GM13976 (cell line): ENCODE measurements at places on chromosomes 11 and 22.

DNA sequence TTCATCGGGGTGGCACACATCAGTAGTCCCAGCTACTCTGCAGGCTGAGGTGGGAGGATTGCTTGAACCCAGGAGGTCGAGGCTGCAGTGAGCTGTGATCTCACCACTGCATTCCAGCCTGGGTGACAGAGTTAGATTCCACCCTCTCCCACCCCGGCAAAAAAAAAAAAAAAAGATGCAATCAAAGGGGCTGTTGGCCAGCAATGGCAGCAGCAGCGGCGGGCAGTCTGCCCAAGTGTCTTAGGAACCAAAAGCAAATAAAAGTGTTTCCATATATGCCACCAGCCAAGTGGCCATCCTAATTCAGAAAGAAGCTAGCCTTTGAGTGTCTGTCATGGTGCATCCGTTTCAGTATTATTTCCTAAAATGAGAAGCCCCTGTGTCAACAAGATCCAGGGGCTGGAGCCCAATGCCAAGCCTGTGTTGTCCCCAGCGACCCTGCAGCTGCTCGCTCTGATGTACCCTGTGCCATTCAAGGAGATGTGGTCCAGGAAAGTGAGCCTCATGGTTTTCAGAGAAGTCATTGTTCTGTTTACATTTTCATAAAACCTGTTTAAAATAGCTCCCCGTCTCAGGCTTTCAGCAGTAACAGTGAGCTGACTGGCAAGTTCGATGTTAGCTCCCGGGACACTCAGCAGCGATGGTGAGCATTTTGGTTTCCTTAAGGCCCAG is 12.5 kb downstream of the CDPF1 start:
- no peak for DNase-seq

- no peak for DNase-seq
These were observed 46.2 kb downstream of the FAM83F start for GRCh38 chr22:40040927-40041326.

DNA sequence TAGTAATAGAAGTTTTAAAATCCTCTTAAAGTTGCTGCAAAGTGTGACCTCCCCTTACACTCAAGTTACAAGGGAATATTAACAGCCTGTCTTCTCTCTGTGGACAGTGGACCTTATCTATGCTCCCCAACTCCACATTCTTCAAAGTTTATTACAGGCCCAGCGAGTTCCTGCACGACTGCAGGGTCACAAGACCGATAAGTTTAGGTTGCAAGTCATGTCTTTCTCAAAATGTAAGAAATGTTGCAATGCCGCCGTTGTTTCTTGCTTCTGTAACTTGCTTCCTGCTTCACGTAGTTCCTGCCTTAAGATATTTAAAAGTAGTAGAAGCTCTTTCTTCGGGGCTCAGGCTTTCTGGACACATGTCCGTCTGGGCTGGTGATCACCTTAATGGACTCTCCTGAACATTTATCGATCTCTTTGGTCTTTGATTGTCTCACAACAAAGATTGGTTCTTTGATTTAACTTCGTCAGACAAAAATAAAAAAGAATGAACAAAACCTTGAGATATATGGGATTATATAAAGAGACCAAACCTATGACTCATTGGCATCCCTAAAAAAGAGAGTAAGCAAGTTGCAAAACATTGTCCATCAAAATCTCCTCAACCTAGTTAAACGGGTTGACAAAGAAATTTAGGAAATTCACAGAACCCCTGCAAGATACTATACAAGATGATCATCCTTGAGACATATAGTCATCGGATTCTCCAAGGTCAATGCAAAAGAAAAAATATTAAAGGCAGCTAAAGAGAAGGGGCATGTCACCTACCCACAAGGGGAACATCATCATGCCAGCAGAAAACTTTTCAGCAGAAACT is 45.4 kb upstream of the GLYAT start:
- no peak for DNase-seq

DNA sequence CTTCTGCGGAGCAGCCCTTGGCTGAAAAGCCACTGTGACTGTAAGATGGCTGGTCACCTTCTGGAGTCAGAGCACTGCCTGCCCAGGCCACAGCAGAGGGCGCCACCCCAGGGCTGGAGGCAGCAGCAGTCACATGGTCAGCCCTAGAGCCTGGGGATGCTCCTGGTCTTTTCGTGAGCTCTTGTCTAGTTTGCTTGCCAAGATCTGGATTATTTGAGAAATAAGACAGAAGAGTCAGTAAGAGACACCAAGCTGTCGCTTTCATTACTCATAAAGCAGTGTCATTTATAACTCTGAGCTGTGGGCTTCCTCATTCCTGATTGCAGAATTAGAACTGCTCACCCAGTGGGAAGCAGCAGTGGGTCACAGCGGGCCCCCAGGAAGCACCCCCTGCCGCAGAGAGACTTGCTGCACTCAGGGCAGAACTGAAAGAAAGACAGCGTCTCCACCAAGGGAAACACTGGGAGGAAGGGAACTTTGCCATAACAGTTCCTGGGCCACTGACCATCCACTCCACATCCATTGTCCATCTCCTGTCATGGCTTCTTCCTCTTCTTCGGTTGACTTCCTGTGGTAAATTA is 56.7 kb downstream of the PPP6R2 start:
- DNase-seq, result peak; percentile 65

DNA sequence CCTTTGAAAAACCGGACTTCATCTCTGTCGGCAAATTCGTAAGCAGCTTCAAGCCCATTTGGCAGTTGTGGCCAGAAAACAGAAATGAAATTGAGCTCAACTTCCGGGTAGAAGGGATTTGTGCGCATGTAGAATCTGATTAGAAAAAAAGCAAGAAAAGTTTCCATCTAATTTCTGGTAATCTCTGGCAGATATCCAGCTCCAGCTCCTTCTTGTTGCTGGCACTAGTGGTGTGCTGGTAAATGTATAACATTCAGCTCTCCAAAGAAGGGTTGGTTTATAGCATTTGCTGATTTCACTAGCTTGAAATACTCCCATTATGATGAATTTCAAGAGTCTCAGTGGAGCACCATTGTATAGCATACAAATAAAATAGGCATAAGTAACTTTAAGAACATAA is 5.4 kb downstream of the MMP1 start:
- DNase-seq, result no peak

DNA sequence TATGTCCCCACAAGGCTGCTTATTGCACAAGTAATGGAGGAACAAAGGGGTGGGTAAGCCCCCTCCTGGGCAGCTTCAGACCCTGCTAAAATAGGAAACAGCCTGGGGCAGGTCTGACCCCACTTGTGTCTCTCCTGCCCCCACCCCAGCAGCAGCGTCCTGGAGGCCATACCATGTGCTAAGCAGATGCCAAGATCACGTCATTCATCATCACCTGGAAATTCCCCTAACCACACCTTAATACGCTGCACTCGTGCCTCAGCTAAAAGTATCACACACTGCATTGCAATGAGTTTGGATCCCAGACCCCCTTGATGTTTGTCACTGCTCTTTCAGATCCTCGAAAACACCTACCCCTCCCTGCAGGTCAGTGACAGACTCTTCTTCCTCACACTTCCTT is 27.8 kb upstream of the GGTLC2 start:
- peak; percentile 64 for DNase-seq

- no peak for DNase-seq
These were observed 71.4 kb upstream of the GRK3 start for GRCh38 chr22:25492841-25493734.

DNA sequence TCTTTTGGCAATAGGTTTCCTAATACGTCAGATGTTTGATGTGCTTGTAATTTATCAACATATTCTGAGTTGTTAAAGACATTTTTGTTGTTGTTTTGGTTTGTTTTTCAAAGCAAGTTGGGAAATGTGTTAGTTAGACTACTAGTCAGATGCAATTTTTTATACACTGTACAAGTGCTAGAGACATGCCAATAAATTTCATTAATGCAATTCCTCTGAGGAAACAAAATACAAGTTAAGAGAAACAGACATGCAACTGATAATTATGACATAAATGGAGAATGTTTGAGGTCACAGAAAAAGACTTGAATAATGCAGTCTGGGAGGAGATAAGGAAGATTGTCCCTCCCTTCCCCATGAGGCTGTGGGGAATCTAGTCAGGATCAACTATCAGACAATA is 5.9 kb downstream of the OR51T1 start:
- DNase-seq, result no peak

- DNase-seq, result peak; percentile 37
These were observed 41.8 kb upstream of the SORL1-AS1 start for GRCh38 chr11:121494355-121495099.

- no peak for DNase-seq
These were observed 44.0 kb downstream of the DHCR7 start for GRCh38 chr11:71404209-71404608.

- no peak for DNase-seq
These were observed 347.9 kb downstream of the DLG2 start for GRCh38 chr11:85279267-85279666.

DNA sequence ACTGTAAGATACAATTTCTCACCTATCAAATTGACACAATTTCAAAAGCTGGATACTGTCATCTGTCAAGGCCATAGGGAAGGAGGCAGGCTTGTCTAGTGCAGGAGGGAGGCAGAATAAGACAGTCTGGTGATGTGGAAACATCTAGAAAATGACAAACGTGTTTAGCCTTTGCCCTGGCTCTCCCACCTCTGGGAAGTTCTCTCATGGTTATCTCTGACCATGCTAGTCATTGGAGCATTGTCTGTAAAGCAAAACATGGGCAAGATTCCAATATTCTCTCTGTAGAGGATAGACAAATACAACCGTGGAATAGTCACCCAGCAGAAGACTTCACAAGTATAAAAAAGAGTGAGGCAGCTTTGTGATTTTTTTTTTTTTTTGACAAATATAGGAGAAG is 9.1 kb upstream of the SERHL2 start:
- no peak for DNase-seq

DNA sequence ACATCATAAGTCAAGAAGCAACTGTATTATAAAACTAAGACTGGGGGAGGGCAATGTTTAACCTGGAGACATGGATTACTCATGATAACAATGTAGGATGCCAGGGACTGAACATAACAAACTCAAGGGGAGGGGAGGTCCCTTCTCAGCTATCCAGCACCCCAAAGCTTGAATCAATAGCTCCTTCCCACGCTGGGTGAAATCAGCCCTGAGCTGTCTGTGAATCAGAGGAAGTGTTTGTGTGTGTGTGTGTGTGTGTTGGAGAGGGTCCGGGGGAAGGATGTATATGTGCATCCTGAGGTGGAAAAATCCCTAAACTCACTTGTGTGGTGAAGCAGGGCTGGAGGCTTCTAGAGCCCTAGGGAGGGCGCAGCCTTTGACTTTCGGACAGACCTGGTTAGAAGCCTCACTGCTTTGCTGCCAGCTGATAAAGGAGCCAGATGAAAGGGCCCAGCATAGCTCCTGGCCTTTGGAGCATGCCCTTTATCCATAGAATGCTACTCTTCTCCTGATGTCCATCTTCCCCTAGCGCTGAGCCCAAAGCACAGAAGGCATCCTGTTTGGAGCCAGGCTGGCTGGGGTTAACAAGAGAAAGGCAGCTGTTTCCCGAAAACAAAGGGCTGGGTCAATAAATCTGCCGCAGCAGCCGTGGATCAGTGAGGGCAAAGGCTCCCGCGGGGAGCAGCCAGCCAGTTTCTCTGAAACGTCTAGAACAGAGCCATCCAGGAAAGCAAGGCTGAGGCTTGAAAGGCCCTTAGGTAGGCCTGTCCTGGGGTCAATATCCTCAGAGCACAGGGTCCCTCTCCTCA is 35.8 kb downstream of the TNKS1BP1 start:
- no peak for DNase-seq

GRCh38 chr11:364991-365725 is 4.1 kb upstream of the B4GALNT4 start:
- DNase-seq, result peak; percentile 28

- no peak for DNase-seq
These were observed 11.6 kb upstream of the NRGN start for GRCh38 chr11:124728134-124728533.

DNA sequence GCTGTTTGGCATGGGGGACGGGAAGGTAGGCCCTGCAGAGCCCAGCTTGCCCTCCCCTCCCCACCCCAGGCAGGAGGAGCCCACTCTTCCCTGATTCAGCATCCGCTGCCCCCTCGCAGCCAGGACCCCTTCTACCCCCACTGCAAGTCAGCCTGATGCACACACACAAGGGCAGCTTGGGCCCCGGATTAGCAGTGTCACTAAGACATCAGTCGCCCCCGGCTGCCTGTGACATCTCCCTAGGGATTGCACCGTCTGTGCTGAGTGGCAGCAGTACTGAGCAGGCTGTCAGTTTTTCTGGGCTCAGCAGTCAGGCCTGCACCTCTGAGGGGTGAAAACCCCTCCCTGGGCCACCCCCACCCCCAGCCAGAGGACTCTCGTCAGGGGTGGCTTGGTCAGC is 30.4 kb upstream of the SYT7 start:
- no peak for DNase-seq
